ENCODE measurements at places on chromosomes 3 and 15. TPM values are rescaled to one million over a fixed set of nuclear protein-coding genes. Genes with fewer than 3 reads are reported as not detected.

Gene SLC38A3
- 0.29 TPM for total RNA-seq

Gene NLGN1
- total RNA-seq = 7.7 TPM

Gene TYRO3
- total RNA-seq = 6.2 TPM

- DNase-seq = no peak
Observed at GRCh38 chr3:21290557-21290956, 460.5 kb downstream of the ZNF385D start.

- DNase-seq = no peak
Observed at GRCh38 chr3:71152892-71153265, 430.6 kb downstream of the FOXP1 start.

GRCh38 chr3:119319311-119319710 lies 25.1 kb downstream of the ARHGAP31 start:
- DNase-seq = no peak

- no peak for DNase-seq
Observed at GRCh38 chr3:176293276-176293675, 904.0 kb downstream of the TBL1XR1 start.

GRCh38 chr15:79067969-79068368 lies 22.6 kb downstream of the RASGRF1 start:
- no peak for DNase-seq
